Uterus (tissue), 4 donors: ENCODE measurements at places on chromosomes 3 and 15. TPM values are rescaled to one million over a fixed set of nuclear protein-coding genes. Genes with fewer than 3 reads are reported as not detected.

The PARP16 gene
- 2.3 TPM for total RNA-seq

The TRIM71 gene
- not detected for total RNA-seq

The HHATL gene
- total RNA-seq, result 1.3 TPM

The NOX5 gene
- not detected for total RNA-seq

The BSN gene
- total RNA-seq, result 0.95 TPM

The CCDC9B gene
- 5.9 TPM for total RNA-seq
